ENCODE measurements at places on chromosomes 11 and 22. TPM values are rescaled to one million over a fixed set of nuclear protein-coding genes. Genes with fewer than 3 reads are reported as not detected.

POU2F3 gene
- 0.68 TPM for total RNA-seq

RAB39A gene
- total RNA-seq, result not detected

KDM4E gene
- not detected for total RNA-seq

FGF19 gene
- total RNA-seq, result not detected

LARGE1 gene
- 2.1 TPM for total RNA-seq

All from nasal cavity respiratory epithelium epithelial cell of viscerocranial mucosa (primary cell).